ENCODE measurements at places on chromosomes 7 and 10.

GRCh38 chr10:93478873-93479272, 3.3 kb downstream of the MYOF start:
- DNase-seq: no peak

GRCh38 chr7:45511721-45512597, 62.2 kb upstream of the ADCY1 start:
- no peak for DNase-seq

GRCh38 chr10:114654822-114655575, 3.1 kb downstream of the ABLIM1 start:
- DNase-seq: no peak

DNA sequence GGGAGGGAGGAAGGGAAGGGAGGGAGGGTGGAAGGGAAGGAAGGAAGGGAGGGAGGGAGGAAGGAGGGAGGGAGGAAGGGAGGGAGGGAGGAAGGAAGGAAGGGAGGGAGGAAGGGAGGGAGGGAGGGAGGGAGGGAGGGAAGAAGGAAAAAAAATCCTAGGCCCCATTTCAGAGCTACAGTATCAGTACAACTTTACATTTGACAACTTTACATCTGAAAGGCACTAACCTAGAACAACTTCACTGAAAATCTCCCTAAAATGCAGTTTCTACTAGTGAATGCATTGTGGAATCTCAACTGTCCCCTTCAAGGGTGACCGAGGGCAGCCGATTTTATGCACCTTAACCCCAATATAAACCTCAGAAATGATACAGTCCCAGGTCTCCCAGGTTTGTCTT, 259.8 kb upstream of the GALNT17 start:
- DNase-seq: no peak

GRCh38 chr7:36298106-36298505, 91.6 kb upstream of the ANLN start:
- no peak for DNase-seq

GRCh38 chr10:111558211-111558610, 481.4 kb downstream of the ADRA2A start:
- DNase-seq: no peak

GRCh38 chr10:29395409-29395808, 106.5 kb downstream of the LYZL1 start:
- no peak for DNase-seq

GRCh38 chr10:117429643-117430265, 54.5 kb upstream of the PDZD8 start:
- DNase-seq: no peak

DNA sequence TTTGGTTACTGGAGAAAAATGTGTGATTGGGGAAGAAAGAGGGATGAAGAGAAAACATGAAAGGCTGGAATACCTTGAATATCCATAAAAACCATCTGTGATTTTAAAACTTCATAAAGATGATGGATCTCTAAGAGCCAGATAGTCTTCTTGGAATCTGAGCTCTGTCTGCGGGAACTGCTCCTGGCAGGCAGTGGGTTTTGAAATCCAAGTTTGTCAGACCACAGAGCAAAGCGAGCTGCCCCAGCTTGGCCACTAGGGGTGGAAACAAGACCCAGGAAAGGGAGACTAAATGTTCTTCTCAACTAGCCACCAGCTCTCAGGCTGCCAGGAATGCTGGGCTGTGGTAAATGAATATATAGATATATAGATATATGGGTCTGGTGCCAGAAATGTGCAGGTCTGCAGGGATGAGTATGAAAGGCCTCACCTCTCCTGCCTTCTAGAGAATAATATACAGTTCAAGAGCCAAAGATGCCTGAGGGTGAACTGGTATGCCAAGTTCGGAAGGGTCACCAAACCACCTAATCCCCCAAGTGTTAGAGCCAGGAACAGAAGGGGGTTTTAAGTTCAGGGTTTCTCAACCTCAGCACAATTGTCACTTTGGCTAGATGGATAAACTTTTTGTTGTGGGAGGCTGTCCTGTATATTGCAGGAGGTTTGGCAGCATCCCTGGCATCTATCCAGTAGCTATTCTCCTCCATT, 208.8 kb downstream of the KCNMA1 start:
- DNase-seq: no peak

GRCh38 chr7:48182718-48183369, 11.6 kb downstream of the ABCA13 start:
- no peak for DNase-seq

DNA sequence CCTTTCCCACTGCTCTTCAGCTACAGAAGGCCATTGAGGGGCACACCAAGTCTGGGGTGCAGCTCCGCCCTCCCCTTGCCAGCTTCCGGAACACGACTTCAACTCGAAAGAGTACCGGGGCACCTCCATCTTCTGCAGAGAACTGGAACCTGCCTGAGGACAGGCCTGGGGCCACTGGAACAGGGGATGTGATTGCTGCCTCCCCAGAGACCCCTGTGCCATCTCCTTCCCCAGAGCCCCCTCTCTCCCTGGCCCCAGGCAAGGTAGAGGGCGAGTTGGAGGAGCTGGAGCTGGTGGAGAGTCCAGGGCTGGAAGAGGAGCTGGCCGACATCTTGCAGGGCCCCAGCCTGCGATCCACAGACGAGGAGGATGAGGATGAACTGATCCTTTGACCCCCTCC, 10.9 kb downstream of the FAM131B start:
- DNase-seq: no peak

DNA sequence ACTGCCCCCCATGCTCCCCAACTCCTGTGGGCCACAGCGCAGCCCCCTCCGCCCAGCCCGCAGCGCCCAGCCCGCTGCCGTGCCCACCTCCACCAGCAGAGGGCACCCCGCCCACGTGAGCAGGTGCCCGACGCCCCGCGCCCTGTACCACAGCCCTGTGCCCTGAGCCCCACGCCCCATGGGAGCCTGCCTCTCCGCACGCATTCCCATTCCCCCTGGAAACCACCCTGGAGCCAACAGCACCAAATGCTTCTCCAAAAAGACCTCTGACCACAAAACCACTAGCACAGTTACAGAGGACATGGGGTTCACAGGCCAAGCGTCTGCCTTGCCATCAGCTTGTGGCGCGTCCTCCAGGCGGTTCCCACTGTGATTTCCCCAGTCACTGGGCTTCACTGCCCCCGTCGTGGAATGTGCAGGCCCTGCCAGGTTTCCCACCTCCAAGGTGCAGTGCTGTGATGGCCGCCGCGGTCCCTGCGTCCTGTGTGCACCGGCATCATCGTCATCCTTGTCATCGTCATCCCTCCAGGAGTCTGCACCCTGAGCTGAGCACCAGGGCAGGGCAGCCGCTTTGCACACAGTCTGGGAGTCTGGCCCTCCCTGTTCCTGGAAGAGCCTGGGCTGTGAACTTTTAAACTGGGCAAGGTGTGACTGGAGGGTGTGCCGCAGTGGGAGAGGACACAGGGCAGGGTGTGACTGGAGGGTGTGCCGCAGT, 61.7 kb downstream of the PWWP2B start:
- peak; percentile 67 for DNase-seq

DNA sequence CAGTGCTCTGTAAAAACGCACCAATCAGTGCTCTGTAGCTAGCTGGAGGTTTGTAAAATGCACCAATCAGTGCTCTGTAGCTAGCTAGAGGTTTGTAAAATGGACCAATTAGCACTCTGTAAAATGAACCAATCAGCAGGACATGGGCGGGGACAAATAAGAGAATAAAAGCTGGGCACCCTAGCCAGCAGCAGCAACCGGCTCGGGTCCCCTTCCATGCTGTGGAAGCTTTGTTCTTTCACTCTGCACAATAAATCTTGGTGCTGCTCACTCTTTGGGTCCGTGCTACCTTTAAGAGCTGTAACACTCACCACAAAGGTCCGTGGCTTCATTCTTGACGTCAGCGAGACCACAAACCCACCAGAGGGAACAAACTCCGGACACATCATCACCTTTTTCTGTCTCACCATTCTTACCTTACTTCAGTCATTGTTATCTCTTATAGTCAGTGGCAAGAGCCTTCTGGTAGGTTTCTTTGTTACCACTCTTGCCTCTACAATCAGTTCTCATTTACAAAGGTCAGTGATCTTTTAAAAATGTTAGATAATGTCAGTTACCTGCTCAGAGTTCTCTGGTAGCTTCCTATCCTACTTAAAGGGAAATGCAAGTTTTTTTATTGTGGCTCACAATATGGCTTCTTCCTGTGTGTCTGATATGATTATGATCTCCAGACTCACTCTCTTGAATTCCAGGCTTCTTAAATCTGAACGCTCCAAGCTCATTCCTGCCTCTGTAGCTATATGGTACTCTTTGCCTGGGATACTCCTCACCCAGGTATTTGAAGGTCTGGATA, 4.5 kb downstream of the STAM start:
- peak; percentile 27 for DNase-seq

DNA sequence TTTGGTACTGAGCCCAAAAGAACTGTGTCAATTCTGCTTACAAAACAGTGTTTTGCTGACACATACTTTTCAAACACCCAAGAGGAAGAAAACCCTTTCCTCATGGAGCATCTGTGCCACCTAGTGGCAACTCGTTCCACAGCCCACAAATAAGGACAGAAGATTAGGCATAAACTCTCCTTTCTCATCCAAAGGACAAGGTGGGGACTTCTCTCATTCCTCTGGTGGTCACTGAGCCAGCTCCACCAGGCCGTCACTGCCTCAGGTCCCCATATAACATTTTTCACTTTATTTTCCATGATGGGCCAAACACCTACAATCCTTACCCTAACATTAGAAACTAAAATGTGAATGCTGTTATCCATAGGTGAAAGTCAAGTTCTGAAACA, 76.9 kb downstream of the RNF216 start:
- peak; percentile 66 for DNase-seq

DNA sequence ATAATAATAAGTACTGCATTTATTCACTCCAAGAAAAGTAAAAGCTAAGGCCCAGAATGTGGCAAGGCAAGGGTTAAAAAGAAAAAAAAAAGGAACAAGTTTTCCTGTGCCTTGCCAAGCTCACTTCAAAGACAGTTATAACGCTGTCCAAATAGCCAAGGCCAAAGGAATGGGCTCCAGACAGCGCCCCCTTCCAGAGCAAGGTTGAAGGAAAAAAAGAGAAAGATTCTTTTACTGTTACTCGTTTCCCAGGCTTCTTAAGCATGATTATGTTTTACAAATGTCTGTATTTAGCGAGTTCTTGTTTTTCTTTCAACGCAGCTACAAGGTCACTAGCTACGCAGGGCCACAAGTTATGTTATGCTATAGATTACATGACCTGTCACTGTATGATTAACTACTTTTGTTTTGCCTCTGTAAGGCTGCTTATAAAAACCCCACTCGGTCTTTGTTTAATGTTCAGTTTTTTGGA, 9.1 kb upstream of the EIF4H start:
- no peak for DNase-seq
